ENCODE measurements at places on chromosomes 4 and X.

DNA sequence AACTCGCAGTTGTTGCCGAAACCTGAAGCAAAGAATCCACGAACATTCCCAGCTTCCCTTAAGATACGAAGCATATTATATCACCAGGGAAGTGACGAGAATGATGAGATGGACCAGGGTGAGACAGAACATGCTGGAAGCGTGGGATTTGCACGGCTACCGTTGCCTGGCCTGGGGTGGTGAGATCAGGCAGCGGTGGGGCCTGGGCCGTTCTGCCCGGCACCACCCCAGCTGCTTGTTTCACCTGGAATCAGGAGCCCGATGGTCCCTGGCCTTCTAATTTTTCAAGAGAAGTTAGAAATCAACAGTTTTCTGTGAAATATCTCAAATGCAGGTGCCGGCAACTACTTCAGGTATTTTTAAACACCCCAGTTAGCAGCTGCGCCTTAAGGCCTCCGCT, 5.7 kb downstream of the CLDN22 start:
- DNase-seq, result no peak

- DNase-seq, result peak; percentile 5
These were observed 445 bp downstream of the AP1S2 start for GRCh38 chrX:15854080-15854655.

GRCh38 chr4:126604268-126604867, 1028.4 kb upstream of the INTU start:
- no peak for DNase-seq

DNA sequence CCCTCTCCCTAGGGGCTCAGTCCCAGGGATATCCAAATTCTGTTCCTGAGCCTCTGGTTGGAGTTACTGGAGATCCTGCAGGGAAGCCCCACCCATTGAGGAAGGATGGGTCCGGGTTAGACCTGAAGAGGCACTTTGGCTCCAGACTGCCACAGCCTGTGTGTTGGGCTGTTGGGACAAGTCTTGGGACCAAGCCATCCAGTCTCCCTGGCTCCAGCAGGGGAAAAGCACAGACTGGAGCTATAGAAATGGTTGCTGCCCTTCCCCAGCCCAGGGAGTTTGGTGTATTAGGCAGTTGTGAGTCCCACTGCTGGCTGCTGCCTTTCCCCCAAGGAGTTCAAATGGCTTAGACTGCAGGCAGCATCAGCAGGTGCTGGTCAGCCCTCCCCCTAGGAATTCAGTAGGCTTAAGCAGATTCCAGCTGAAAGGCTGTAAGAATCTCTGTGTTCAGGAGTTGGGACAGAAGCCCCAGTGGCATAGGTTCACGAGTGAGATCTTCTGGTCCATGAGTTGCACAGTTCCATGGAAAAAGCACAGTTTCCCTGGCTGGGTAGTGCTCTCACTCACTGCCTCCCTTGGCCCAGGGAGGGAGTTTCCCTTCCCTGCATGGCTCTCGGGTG, 344.0 kb upstream of the EPHA5 start:
- DNase-seq, result no peak
